ENCODE measurements at places on chromosomes 7 and 10. TPM values are rescaled to one million over a fixed set of nuclear protein-coding genes. Genes with fewer than 3 reads are reported as not detected.

Gene ADAM12
- not detected for total RNA-seq

GRCh38 chr10:30172673-30173072, 113.3 kb upstream of the JCAD start:
- no peak for DNase-seq

- no peak for DNase-seq
Measured at GRCh38 chr7:5634107-5634950, 147.1 kb downstream of the RNF216 start.

GRCh38 chr7:149731207-149731955, 42.0 kb downstream of the ZNF467 start:
- no peak for DNase-seq

GRCh38 chr10:79335094-79335469, 12.2 kb upstream of the PPIF start:
- no peak for DNase-seq

DNA sequence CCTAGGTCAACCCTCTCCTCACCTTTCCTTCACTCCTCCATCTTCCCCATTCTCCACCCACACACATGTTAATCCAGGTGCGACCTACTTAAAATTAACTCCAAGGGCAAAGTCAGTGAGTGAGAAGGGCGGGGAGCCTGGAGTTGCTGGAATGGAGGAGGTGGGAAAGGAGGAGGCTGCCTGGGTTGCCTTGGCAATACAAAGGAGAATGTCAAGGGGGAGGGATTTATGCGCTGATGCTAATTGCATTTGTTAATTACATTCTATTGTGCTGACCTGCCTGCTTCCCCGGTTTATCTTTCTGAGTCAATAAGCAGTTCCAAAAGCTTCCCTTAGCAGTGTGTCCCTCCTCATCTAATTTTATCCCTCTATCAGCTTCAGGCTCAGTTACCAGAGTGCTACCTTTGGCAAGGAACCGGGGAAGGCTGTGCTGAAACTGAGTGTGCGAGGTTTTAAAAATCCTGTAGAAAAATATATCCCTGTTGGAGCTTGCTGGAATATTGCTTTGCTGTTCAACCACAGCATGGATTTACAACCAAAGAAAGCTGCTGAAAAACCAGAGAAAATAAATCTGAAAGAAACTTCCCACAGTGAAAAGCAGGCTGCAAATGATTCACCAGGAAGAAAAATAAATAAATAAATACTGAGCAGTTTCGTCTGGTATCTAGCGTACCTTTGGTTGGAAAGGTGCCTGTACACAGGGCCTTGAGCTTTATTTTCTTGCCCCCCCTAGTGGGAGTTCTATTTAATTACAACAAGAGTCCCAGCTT, 113.2 kb upstream of the DGKB start:
- no peak for DNase-seq

Gene OPN4
- total RNA-seq = not detected

- DNase-seq = no peak
Measured at GRCh38 chr10:131418681-131419080, 107.2 kb upstream of the TCERG1L start.

- DNase-seq = no peak
Measured at GRCh38 chr10:62048919-62049623, 147.6 kb downstream of the ARID5B start.

Gene GIMAP7
- total RNA-seq = 36.1 TPM

Gene CLRN3
- total RNA-seq = not detected

DNA sequence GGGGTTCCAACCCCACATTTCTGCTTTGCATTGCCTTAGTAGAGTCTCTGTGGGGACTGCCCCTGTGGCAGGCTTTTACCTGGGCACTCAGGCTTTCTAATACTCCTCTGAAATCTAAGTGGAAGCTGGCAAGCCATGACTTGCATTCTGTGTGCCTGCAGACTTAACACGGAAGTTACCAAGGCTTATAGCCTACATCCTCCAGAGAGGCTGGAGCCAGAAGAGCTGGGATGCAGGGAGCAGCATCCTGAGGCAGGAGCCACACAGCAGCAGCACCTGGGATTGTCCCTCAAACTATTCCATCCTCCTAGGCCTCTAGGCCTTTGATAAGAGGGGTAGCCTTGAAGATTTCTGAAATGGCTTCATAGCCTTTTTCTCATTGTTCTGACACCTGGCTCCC, 22.1 kb upstream of the ABCC2 start:
- no peak for DNase-seq

Gene MCM10
- total RNA-seq = 91.2 TPM

Gene TIMM23B
- total RNA-seq = 21.7 TPM

Gene CEP41
- 26.5 TPM for total RNA-seq

DNA sequence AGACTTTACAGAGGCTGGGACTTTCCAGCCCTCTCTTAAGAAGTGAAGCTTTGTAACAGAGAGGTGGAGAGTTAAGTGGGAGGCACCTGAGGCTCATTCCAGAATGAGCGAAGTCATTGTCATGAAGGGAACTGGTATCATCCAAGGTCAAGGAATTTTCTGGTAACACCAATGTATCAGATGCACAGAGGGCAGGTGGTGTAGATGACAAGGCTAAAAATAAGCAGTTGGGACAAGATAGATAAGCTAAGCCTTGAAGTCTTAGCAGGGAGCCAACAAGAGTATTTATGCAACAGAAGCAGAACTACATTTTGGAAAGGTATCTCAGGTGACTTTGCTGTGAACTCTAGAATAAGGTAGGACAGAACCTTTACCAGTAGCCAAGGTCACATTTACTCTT, 257.0 kb upstream of the AUTS2 start:
- no peak for DNase-seq

Gene LEP
- total RNA-seq = not detected

DNA sequence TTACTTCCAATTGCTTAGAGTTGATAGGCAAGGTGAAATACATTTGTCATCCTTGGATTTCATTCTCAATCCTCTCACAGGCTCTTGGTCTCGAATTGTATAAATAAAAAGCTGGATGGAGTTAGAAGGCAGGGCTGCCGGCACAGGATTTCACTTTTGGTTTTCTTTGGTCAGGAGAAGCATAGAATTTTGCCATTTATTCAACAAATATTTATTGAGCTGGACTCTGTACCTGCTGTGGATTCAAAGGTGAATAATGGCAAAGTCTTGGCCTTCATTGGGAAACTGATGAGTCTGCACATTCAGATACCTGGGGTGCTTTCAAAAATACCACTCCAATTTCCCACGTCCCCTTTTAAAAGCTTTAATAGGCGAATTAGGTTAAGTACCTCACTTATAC, 49.7 kb downstream of the PDK4 start:
- no peak for DNase-seq

DNA sequence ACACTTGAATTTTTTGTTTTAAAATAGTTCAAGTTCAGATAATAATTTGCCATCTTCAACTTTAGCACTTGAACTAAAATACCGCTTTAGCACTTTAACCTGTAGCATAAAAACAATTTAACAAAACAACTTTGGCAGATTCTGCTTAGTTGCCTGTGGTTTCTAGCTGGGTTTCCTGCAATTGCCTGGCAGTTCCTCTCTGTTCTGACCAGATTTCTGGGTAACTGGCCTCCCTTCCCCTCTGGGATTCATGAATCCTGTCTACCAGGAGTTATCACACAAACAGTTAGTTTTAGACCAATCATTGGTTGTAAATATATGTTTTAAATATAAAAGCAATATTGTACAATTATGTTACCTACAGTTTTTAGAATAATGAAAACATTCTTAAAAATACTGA, 89.8 kb upstream of the HDAC9 start:
- DNase-seq = no peak

- no peak for DNase-seq
Measured at GRCh38 chr7:155454183-155455112, 3.5 kb upstream of the EN2 start.

DNA sequence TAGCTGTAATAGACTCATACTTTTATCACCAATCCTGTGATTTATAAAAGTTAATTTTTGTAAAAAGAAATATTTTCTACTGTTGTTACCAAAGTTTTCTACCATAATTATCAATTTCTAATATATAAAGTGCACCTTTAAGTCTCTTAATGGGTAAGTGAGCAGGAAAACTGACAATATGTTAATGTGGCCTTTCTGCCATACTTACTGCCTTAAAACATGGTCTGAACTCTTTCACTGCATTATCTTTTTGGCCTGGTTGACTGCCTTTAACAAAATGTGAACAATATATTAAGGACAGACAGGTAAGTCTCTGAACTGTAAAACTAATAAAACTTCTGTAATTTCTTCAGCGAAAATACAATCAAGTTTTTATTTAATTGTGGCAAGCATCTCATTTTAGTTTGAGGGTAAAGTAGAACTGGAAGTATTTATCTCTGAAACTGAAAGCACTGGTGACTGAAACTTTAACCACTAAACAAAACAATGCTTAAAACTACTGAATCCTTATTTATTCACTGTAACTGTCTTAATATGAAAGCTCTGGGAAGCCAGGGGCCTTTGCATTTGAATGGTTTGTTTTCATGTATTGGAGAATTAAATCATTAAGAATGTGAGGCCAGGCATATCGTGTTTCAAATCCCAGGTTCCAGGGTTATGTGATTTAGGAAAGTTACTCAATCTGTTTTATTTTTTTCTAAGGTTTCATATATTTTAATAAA, 948.8 kb upstream of the POT1 start:
- DNase-seq = no peak

GRCh38 chr10:72048450-72049124, 39.8 kb downstream of the SPOCK2 start:
- peak; percentile 81 for DNase-seq

GRCh38 chr7:118194571-118194970, 10.6 kb downstream of the LSM8 start:
- no peak for DNase-seq

Gene GGCT
- 91.4 TPM for total RNA-seq

DNA sequence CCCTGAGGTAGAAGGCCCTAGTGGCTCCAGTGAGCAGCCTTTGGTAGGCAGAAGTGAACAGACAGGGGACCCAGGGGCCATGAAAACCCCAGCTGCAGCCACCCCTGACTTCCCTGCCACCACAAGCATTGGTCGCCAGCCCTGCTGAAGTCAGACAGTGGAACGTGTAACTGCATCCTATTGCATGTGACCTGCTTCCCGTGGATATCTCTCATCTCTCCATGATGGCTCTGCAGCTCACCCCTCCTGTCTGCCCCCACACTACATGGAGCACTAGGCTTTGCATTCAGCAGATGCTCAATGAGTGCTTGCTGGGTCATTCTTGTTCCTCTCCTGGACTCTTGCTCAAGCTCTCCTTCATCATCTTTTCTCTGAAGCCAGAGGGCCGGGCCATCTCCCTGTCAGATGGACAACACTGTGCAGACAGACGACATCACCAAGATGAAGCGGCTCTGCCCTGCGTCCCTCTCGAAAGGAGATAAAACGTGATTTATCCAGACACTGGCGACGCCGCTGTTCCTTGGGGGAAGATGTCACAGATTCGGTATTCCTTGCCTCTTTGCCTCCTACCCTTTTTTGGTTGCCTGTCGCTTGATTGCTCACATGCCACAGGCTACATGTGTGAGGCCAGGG, 117.5 kb downstream of the SH3PXD2A start:
- DNase-seq = no peak

DNA sequence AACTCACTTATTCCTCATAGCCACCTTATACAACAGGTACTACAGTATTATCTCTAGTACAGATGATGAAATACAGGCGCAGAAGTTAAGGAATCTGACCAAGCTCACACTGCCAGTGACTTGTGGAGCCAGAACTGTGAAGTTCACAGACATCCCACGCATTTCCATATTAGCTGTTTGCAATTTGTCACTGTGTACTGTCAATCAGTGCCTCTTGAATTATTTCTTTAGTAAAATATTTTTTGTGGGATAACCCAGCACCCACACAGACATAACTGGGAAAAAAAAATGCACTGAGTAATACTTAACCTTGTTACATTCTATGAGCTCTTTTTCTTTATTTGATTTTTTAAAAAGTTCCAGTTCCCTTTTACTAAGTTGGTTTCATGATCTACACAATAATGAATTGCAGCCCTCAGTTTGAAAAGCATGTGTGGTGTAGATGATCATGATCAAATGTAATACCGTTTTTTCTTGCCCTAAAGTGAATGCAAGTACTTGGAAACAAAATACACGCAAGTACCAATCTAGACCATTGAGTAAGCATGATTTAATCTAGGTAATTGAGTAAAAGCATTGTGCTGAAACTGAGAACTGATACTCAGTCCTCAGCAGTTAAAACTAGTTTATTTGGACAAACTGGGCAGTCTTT, 14.1 kb downstream of the CUL1 start:
- no peak for DNase-seq

DNA sequence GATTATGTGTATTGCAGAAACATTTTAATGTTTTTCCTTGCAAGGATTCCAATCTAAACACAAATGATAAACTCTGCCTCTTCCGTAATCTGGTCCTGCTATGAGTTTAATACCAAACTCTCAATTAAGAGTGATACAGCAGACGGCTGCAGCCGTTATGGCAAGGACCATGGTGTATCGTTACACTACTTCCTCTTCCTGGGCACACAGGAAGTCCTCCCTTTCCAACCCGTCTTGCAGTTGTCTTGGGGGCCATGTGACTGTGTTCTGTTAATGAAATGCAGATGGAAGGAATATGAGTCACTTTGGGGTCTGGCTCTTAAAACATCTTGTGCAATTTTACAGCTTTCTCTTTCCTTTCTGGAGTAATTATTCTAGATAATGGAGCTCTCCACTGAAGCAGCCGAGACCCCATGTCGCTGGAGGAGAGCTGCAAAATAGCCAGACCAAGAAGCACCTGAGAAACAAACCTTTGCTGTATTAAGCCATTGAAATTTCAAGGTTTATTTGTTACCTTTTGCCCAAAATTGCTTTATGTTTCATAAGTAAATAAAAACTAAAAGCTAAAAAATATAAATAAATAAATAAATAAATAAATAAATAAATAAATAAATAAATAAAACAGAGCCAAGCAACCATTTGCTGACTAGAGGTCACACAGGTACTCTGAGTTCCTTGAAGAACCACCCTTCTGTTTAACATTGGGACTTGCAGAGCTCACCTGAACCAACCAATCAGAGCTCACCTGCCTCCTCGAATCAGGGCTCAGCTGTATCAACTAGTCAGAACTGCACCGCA, 74.7 kb downstream of the FRMPD2 start:
- no peak for DNase-seq

DNA sequence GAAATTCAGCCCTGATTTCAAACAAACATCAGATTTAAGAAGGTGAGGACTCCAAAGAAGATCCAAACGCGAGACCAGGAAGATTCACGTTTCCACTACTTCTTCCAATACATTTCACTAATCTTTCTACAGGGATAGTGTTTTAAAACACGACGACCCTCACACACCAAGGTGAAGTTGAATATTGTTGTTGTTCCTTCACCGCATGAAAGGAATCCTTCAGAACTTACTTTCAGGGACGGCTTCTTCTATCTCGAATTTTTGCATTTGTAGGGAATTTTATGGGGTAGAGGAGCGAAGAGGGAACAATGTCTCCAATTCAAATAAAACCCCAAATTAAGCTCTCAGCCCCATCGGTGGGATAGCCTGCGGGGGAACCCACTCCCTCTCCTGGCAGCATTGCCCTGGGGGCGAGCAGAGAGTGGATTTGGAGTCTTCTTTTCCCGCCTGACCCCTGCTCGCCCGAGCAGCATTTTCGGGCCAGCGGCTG, 1.5 kb upstream of the GATA3 start:
- DNase-seq = no peak

GRCh38 chr7:1641661-1642260, 28.3 kb upstream of the ELFN1 start:
- DNase-seq = no peak

Gene C1GALT1
- total RNA-seq = 41.9 TPM

Gene ZNF277
- total RNA-seq = 19.2 TPM
